ENCODE measurements at places on chromosomes 1 and 21.

GRCh38 chr1:116386042-116386441 lies 13.0 kb downstream of the ATP1A1 start:
- no peak for DNase-seq

GRCh38 chr1:11321656-11322491 lies 48.9 kb downstream of the UBIAD1 start:
- DNase-seq: no peak

GRCh38 chr1:229863651-229864545 lies 203.1 kb upstream of the GALNT2 start:
- DNase-seq: no peak

DNA sequence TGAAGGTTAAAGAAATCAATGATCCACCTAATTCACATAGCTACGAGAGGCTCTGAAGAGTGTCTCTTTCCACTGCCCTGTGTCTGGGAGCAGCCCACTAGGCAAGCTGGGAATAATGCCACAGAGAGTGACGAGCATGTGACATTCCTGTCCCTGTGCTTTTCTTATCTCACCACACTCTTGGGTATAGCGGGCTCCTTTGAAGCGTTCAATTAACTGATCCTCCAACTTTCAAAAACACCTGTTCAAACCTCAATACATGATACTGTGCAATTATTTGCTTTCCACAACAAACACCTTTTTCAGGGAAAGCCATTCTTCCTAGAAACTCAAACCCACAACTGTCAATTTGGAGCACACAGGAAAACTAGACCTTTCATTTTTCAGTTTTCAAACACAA lies 43.4 kb downstream of the PLPP3 start:
- DNase-seq: no peak

- no peak for DNase-seq
Measured at GRCh38 chr1:2452201-2452931, 23.7 kb upstream of the PLCH2 start.

- no peak for DNase-seq
Measured at GRCh38 chr1:246687002-246687401, 37.2 kb upstream of the SCCPDH start.

- peak; percentile 74 for DNase-seq
Measured at GRCh38 chr1:37574834-37575480, 18.2 kb downstream of the DNALI1 start.

- no peak for DNase-seq
Measured at GRCh38 chr1:147341246-147341645, 98.8 kb downstream of the CHD1L start.

All from fibroblast of skin of left biceps (primary cell).